ENCODE measurements at places on chromosomes 7 and 10. TPM values are rescaled to one million over a fixed set of nuclear protein-coding genes. Genes with fewer than 3 reads are reported as not detected.
A peak's percentile ranks its signal among the peaks of the same experiment; 100 is the strongest.

DNA sequence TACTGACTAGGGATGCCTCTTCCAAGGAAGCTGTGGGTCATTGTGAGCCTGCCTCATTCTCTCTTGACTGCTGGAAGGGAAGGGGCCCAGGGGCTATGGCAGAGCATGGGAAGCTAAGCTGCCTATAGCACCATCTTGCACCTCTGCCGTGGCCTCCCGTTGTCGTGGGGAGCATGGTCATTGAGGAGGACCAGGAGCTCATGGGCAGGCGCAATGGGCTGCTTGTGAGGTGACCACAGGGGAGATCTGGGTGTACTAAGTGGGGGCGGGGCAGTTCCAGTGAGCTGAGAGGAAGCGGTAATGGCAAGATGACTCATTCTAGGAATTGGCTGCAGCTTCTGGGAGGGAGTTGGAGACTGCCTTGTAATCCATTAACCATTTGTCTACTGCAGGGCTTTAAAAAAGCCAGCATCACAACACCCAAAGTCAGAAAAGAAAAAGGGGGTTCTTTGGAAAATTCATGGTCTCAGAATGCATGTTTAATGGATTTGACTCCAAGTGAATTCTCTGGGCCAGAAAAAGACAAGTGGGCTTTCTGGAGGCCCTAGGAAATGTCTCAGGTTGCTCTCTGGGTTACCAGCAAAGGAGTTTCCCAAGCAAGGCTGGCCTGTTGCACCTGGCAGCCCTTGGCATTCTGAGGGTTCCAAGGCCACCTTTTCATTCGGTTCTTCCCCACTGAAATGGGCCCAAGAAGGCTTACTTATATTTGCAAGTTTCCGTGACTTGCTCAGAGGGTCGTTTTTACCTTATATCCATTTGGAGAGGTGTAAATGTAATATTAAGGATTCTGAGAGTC is 3.6 kb downstream of the DUSP5 start:
- peaks cover 14% of the 10 kb centered on the region for H3K27me3 ChIP-seq
- H3K4me1 ChIP-seq, result peaks cover 60% of the 10 kb centered on the region
- DNase-seq, result peak; percentile 62

DNA sequence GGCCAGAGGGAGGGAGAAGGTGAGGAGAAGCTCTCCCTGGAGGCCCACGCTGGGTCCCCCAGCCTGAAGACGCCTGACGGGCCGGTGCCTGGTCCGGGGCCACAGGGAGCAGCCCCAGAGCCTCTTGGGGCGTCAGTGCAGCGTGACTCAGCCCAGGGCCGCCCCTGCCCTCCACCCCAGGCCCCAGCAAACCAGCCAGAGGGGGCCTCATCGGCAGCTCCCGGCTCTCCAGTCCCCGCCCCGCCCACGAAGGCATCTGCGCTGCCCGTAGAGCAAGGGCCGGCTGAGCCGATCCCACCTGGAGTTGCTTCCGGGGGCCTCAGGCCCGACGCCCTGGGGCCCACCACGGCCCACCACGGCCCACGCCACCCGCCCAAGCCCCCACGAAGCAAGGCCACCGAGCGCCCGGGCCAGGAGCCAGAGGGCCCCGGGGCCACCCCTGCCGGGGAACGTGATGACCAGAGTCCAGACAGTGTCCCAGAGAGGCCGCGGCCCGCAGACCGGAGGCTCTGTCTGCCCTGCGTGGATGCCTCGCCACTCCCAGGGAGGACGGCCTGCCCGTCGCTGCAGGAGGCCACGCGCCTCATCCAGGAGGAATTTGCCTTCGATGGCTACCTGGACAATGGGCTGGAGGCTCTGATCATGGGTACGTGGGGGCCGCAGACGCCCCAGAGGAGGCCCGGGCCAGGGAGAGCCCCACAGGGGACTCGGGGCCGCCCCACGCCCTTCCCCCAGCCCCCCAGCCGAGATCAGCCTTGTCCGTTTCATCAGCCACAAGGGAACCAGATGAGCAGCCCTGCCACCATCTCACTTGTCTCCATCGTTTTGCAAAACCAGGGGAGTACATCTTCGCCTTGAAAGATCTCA is 31.2 kb upstream of the UTF1 start:
- no peaks in the 10 kb centered on the region for H3K27me3 ChIP-seq
- H3K4me1 ChIP-seq, result no peaks in the 10 kb centered on the region
- no peak overlapping the region for H3K4me3 ChIP-seq

GRCh38 chr7:80508440-80508839 is 3.4 kb downstream of the GNAT3 start:
- no peaks in the 10 kb centered on the region for H3K4me1 ChIP-seq
- H3K4me3 ChIP-seq, result no peak overlapping the region
- no peaks in the 10 kb centered on the region for H3K27me3 ChIP-seq
- H3K36me3 ChIP-seq, result no peaks in the 10 kb centered on the region

- H3K4me1 ChIP-seq, result peaks cover 28% of the 10 kb centered on the region
- no peaks in the 10 kb centered on the region for H3K27me3 ChIP-seq
- H3K4me3 ChIP-seq, result no peak overlapping the region
- DNase-seq, result no peak
These were observed 42.9 kb downstream of the GOLGA7B start for GRCh38 chr10:97892506-97892905.

- H3K36me3 ChIP-seq, result peaks cover 79% of the 10 kb centered on the region
- DNase-seq, result no peak
- H3K4me1 ChIP-seq, result peaks cover 8% of the 10 kb centered on the region
- no peak overlapping the region for H3K4me3 ChIP-seq
These were observed 181.5 kb downstream of the TCERG1L start for GRCh38 chr10:131130025-131130424.

- H3K36me3 ChIP-seq, result peaks cover 2% of the 10 kb centered on the region
- H3K27ac ChIP-seq, result 0 out of 2 replicates have a peak overlapping the region, but pooled peaks have one; percentile 28
- H3K4me3 ChIP-seq, result no peak overlapping the region
These were observed 40.9 kb downstream of the SMURF1 start for GRCh38 chr7:99102809-99103690.

DNA sequence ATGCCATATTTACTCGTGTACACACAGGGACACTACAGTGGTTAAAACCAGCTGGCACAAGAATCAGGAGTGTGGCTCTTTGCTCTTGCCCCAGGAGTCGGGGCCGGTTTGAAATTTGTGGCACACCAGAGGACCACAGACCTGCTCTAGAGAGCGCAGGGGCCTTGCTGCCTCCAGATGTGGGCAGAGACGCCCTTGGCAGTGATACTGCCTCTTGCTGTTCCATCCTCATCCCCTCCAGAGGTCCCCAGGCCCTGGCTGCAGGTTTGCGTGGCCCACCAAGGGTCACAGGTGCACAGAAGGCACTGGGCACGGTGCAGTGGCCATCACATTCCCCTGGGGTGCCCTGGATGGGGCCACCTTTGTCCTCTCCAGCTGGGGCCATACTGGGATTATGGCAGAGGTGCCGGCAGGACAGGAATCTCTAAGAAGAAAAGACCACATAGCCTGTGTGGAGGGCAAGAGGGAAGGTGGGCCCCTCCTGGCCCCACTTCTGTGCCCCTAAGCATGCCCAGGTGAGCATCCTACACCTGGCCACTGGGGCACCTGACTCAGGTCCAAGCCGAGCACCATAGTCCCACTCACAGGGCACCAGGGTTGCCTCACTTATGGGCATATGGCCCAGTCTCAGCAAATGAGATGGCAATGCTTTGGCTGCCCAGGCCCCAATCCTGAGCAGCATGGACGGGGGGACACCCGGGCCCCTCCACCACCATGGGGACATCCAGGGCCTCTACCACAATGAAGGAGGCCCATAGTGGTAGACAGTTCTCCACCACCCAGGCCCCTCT is 45.6 kb downstream of the FOXL3 start:
- no peak overlapping the region for H3K4me3 ChIP-seq
- 0 out of 2 replicates have a peak, but pooled peaks cover 3% of the 10 kb centered on the region for H3K4me1 ChIP-seq
- no peak overlapping the region for H3K27ac ChIP-seq
- peaks cover 11% of the 10 kb centered on the region for H3K36me3 ChIP-seq
- no peak for DNase-seq

DNA sequence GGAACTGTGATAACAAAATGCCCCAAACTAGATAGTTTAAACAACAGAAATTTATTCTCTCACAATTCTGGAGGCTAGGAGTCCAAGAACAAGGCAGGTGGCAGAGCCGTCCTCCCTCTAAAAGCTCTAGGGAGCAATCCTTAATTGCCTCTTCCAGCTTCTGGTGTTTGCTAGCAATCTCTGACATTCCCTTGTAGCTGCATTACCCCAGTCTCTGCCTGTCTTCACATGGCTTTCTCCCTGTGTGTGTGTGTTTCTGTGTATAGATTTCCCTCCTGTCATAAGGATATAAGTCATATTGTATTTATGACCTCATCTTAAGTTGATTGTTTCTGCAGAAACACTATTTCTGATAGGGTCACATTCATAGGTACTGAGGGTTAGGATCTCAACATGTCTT is 177.5 kb downstream of the WNT2 start:
- DNase-seq, result no peak
- H3K36me3 ChIP-seq, result no peaks in the 10 kb centered on the region
- H3K4me3 ChIP-seq, result no peak overlapping the region
- H3K4me1 ChIP-seq, result peaks cover 51% of the 10 kb centered on the region
- H3K27me3 ChIP-seq, result no peaks in the 10 kb centered on the region
- no peak overlapping the region for H3K27ac ChIP-seq

- H3K4me1 ChIP-seq, result peaks cover 21% of the 10 kb centered on the region
- no peak for DNase-seq
- H3K4me3 ChIP-seq, result no peak overlapping the region
- H3K27ac ChIP-seq, result no peak overlapping the region
- peaks cover 23% of the 10 kb centered on the region for H3K27me3 ChIP-seq
These were observed 84.3 kb downstream of the ELFN1 start for GRCh38 chr7:1754345-1754908.

DNA sequence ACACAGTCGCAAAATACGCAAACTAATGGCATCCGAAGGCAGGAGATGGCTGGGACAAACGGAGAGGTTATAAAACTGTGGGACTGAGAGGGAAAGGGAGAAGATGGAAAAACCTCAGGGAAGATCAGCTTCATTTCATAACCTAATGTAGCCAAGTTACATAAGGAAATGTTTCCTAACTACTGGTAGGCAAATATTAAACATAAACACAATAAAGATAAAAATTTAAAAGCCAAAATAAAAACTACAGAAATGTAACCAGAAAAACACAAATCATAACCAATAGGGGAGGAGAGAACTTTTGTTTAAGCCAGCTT is 13.1 kb upstream of the MNX1 start:
- H3K27ac ChIP-seq, result no peak overlapping the region
- H3K4me3 ChIP-seq, result no peak overlapping the region
- no peak for DNase-seq
- H3K27me3 ChIP-seq, result peaks cover 100% of the 10 kb centered on the region
- no peaks in the 10 kb centered on the region for H3K36me3 ChIP-seq

The PRPS1L1 gene
- not detected for total RNA-seq

The CALN1 gene
- total RNA-seq, result 10.5 TPM

The PKD2L1 gene
- total RNA-seq, result not detected

The HGF gene
- 0.32 TPM for total RNA-seq

The MYO1G gene
- total RNA-seq, result 0.48 TPM
